A673 (cell line): ENCODE measurements at places on chromosomes 12 and 14.

GRCh38 chr12:388541-389141 lies 479 bp downstream of the KDM5A start:
- peak; percentile 30 for DNase-seq

- no peak for DNase-seq
These were observed 4.7 kb upstream of the ITGB7 start for GRCh38 chr12:53211476-53212381.

DNA sequence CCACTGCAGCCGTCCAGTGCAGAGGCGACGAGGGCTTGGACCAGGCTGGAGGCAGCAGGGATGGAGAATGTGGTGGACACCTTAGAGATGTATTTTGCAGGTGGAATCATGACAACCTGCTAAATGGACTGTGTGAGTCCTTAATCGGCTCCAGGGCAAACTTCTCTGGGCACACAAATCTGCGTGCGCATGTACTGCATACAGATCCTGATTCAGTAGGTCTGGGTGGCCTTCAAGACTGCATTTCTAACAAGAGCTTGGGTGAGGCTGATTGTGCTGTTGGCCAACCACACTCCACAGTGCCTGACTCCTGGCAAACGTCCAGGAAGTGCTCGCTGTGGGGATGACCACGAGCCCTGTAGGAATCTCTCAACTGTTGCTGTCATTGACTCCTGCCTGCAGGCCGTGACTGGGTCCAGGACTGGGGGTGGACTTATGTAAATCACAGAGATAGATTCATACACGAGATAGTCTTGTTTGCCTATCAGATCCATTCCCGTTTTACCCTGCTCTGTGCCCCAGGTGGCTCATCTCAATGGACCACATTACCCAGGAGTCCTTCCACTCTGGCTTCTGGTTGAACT lies 27.2 kb downstream of the JDP2 start:
- DNase-seq = no peak

GRCh38 chr14:26499546-26499945 lies 98.3 kb downstream of the NOVA1 start:
- DNase-seq = no peak

DNA sequence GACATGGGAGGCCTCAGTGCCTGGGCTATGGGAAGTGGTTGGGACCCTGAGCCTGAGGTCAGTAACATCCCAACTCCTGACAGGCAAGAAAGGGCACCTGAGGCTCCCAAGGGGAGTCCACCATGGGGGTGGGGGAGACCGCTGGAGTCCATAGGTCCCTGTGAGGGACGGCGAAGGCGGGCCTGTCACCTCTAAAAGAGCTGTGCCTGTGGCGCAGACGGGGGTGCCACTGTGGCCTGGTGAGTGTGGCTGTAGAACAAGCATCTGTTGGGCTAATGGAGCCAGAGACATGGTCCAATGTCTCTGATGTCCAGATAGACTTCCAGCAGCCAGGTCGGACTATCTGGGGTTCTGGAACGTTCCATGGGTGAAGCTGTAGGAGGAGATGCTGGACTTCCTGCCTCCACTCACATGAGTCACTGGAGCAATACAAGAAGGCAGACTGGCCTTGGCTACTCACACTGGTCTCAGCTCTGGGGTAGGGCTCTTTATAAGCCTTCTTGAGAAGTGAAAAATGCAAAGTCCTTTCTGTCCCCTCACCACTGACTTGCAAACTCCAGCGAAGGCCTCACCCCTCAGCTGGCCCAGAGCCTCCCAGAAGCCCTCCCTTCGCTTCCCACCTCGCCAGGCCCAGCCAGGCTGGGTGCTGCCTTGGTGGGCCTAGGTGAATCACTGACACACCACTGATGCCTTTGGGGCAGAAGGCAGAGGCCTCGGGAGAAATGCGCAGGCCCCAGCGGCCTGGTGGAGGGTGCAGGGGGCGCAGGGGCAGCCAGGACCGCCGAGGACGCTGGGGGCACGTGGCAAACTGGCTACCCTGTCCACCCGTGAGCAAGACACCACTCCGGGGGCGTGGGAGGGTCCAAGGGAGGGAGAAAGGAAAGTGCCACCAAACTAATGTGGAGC lies 1.1 kb upstream of the TRAF3 start:
- no peak for DNase-seq

DNA sequence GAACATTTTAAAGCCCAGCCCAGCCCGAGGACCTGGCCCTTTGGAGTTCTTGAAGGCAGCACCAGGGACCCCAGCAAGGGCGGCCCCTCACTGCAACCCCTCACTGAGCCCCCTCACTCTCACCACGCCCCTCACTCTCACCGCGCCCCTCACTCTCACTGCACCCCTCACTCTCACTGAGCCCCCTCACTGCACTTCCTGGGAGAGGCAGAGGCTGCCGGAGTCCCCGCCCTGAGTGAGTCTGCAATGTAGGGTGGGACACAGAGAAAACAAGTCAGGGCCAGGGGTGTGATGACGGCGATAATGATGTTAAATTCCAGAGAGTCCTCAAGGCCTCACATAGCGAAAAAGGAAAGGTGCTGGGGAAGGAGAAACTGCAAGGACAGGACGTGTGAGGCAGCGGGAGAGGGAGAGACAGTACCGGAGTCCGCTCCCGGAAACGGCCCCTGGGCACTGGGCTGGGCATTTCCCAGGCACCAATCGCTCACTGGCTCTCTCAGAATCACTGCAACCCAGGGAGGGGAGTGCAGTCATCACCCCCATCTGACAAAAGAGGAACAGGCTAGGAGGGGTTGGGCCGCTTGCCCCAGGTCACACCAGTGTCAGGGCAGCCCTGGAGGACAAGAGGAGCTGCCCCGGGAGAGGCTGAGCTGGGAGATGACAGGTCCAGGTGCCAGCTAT lies 24.9 kb downstream of the CCDC88C start:
- DNase-seq = no peak

GRCh38 chr12:49646871-49647654 lies 23.7 kb downstream of the PRPF40B start:
- peak; percentile 18 for DNase-seq

GRCh38 chr12:3995306-3995705 lies 122.1 kb upstream of the PARP11 start:
- DNase-seq = no peak

DNA sequence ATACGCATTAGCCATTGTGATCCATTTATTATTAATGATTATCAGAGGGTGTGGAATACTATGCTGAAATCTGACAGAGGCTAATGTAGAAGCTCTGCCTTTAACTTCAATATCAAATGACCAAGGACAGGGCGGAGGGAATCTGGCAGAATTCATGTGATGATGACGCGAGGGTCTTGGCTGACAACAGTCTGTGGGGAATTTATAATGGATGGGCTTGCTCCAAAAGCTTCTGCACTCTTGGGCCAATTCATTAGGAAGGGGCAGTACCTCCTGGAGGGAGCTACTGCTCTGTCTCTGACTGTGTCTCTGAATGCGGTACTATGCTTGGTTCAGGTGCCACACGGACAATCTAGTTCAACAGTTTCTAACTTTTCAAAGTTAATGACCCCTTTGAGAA lies 46.2 kb downstream of the GALNT8 start:
- no peak for DNase-seq

GRCh38 chr14:49769581-49770211 lies 1.7 kb downstream of the KLHDC2 start:
- DNase-seq = peak; percentile 24

DNA sequence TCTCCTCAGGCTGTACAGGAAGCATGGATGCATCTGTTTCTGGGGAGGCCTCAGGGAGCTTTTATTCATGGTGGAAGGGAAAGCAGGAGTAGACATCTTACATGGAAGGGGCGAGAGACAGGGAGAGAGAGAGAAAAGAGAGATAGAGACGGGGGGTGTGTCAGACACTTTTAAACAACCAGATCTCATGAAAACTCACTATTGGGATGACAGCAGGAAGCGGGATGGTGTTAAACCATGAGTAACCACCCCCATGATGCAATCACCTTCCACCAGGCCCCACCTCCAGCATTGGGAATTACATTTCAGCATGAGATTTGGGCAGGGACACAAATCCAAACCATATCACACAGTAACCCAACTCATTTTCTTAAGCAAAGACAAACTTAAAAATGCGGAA lies 110.0 kb upstream of the EEA1 start:
- peak; percentile 18 for DNase-seq

- no peak for DNase-seq
These were observed 5.4 kb downstream of the PLBD1 start for GRCh38 chr12:14562279-14562678.

- DNase-seq = no peak
These were observed 113.7 kb downstream of the SLC25A47 start for GRCh38 chr14:100436745-100437406.

- no peak for DNase-seq
These were observed 25.0 kb upstream of the GTF2A1 start for GRCh38 chr14:81245771-81246170.

- no peak for DNase-seq
These were observed 105.4 kb downstream of the PAPLN start for GRCh38 chr14:73342670-73343069.

DNA sequence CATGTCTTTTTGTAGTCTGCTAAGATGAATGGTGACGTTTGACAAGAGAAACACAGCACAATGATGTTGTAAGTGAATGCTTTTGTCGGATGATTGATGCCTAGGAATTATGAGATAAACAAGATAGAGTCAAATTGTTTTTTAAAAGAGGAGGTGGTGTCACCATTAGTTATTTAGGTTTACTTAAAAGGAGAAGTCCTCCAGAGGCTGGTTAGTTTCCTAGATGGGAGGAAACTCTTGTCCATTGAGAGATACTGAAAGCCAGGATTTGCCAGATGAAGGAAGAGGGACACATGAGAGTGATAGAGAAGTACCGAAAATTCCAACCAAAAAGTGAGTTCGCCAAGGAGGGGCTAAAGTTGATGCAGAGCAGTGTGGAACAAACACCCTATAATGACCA lies at the start of gene OR10G2:
OR10G2 (minus strand) TSS at position 101 of the 400 bp plus-strand sequence; CDS start at position 3, 98 bp downstream.
- no peak for DNase-seq

GRCh38 chr14:51783765-51784164 lies 76.6 kb upstream of the GNG2 start:
- DNase-seq = no peak

DNA sequence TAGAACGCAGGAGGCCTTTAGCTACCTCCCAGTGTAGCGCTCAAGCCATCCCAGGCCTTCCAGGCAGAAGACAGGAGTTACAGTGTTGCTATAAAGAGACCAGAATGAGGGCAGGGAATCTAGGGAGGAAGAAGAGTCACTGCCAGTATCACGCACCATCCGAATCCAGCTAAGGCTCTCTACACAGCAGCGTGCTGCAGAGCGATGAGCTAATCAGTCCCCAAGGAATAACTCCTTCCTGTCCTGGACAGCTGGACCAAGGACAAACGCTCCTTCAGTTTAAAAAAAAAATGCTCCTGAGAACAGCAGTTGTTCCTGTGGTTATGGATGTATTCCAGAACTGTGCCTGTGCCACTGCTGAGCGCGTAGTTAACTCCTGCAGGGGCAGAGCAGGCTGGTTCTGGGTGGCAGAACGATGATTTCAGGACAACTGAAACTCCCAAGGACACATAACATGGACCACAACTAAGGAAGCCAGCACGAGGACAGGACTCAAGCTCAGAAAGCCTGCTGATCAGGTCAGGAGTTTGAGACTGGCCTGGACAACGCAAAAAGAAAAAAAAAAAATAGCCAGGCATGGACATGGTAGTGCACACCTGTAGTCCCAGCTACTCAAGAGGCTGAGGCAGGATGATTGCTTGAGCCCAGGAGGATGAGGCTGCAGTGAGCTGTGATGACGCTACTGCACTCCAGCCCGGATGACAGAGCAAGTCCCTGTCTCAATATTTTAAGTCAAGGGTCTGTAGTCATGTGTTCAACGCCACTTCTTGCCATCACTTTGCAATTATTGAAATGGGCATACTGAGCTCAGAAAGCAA lies 2.6 kb downstream of the IFFO1 start:
- peak; percentile 74 for DNase-seq

DNA sequence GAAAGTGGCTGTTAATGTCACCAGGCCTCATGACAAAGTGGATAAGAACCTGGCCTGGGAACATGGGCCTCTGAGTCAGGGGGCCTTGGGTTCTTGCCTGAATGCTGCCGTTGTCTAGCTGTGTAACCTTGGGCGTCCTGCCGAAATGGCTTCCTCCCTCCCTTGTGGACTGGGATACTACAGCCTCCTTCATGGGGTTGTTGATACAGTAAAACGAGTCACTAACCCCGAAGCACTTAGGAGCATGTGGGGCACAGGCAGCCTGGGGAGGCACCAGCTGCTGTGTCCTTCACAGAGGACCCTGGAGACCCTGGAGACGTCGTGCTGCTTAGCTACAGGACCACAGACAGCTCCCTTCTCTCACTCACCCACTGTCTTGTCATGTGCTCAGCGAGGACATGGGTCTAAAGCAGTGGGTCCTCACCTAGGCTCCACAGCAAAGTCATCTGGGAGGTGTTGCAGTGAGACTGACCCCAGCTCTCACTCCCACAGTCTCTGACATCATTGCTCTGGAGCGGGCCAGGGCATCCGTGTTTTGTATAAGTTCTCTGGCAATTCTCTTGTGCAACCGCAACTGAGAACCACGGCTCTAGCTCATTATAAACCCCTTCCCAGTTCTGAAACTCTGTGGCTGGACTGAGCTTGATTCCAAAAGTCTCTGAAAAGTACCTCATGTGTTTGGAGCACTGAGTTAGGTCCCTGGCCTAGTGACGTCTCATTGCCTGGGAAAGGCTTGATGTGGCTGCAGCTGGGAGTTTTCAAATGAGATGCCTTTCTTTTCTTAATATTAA lies 42.1 kb downstream of the SERPINA3 start:
- DNase-seq = no peak

- no peak for DNase-seq
These were observed 453.9 kb downstream of the FUT8 start for GRCh38 chr14:65866448-65866847.

GRCh38 chr12:65881348-65881961 lies 57.2 kb downstream of the HMGA2 start:
- DNase-seq = peak; percentile 65

GRCh38 chr12:48815126-48816110 lies 2.9 kb upstream of the CACNB3 start:
- peak; percentile 92 for DNase-seq

DNA sequence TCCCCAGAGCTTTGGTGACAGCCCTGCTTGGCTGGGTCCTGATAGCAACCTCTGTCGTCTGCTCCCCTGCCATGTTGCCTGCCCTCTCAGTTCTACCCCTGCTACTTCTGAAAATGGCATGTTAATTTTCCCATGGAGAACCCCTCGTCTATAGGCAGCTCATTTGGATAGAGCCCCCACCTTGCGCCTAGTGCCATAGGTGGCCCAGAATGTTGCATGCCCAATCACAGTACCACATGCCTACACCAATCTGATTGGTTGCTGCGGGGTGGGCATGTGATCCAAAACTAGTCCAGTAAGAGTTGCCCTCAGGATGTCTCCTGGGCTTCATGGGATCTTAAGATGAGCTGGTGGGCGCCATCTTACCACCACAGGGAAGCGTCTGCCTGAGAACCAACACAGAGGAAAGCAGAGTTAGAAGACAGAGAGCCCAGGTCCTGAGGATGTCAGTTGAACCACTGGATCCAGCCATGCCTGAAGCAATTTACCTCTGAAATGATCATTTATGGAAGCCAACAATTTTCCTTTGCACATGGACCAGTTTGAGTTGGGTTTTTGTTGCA lies 85.7 kb downstream of the PAPOLA start:
- DNase-seq = no peak

DNA sequence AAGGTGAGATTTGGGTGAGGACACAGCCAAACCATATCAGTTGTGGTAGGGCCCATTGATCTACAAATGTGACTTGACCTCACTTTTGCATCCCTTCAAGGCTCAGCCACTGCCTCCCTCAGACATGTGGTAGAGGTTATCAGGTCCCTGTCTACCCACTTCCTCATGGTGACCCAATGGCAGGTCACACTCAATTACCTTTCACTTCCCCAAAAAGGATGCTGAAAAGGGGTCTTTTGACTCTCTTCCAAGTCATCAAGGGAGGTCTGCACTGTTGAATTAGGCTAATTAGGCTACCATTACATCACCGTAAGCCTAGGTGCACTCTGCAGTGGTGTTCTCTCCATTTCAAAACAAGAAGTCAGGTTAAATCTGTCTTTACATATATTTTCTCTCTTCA lies 22.6 kb upstream of the DRAM1 start:
- DNase-seq = no peak
